ENCODE measurements at places on chromosomes 3 and 15.

DNA sequence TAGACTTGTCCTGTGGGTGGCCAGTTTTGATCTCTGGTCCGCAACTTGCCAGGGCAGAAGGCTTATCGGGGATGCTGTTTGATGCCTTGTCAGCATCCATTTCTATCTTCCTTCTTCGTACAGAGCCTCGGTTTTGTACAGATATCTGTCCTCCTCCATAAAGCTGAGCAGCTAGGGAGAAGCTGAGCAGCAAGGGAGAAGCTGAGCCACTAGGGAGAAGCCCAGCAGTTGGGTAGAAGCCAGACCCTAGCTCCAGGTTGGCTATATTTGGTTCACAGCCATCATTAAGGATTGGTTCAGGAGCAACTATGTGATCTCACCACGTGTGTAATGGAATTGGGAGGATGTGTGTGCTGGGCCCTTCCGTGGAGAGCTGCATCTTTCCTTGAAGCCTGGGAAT is 46.7 kb downstream of the PTPRG start:
- no peak for DNase-seq

GRCh38 chr3:48548126-48548525 is 8.5 kb downstream of the PFKFB4 start:
- no peak for DNase-seq

- no peak for DNase-seq
Measured at GRCh38 chr3:45554006-45554666, 40.4 kb upstream of the LIMD1 start.

- no peak for DNase-seq
Measured at GRCh38 chr3:30131191-30131590, 475.2 kb upstream of the TGFBR2 start.

DNA sequence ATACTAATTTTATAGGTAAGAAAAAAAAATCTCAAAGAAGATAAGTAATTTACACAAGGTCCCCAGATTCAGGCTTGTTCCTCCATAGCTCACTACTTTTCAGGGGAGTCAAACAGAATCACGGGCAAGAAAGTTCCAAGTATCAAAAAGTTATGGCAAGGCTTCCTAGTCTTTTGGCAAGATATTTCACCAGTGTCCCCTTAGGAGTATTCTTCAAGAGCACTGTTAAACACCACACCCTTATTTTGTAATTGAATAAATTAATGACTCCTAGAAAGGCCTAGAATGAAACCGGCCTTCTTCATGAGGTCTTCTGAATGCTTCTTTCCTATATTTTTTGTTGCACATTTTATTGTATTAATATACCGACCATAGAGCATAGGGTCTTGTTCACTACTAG is 109.7 kb downstream of the MYLK start:
- DNase-seq, result no peak

- no peak for DNase-seq
Measured at GRCh38 chr3:9032231-9032777, 69.0 kb upstream of the RAD18 start.
